ENCODE measurements at places on chromosomes 16 and 17.
A peak's percentile ranks its signal among the peaks of the same experiment; 100 is the strongest.

GRCh38 chr16:88338111-88338510 is 44.6 kb upstream of the ZNF469 start:
- DNase-seq, result no peak

DNA sequence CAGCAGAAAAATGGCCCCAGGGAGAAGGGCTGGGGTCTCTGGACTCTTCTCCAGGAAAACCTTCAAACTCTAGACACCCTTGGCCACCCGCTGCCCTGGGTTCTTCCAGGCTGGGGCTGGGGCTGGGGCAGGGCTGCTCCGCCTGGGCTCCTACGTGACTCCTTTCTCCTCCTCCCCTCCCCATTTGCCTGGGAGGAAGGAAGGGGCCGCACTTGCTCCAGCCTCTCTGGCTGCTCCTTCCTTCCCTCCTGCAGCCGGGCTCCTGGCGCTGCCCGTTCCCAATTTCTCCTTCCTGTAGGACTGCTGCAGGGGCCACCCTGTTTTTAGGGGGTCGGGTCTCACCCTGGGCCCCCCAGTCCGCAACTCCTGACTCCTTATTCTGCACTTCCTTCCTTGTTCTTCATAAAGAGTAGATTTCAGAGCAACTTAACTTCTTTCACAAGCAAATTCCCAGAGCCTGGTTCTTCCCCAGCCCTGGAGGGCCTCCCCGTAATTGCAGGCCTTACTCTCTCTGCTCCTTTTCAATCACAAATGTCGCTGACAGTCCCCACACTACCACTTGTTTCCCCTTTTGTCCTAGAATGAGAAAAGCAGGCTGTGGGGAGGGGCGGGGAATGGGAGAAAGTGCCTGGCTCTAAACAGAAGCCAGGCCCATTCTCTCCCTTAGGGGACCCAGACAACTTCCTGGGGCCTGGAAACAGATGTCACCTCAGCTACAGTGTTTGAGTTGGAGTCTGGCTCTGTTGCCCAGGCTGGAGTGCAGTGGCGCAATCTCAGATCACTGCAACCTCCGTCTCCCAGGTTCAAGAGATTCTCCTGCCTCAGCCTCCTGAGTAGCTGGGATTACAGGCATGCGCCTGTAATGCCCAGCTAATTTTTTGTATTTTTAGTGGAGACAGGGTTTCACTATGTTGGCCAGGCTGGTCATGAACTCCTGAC is 137.8 kb downstream of the ENGASE start:
- DNase-seq, result no peak

- DNase-seq, result peak; percentile 56
Measured at GRCh38 chr16:86219655-86220445, 290.5 kb upstream of the FOXF1 start.

DNA sequence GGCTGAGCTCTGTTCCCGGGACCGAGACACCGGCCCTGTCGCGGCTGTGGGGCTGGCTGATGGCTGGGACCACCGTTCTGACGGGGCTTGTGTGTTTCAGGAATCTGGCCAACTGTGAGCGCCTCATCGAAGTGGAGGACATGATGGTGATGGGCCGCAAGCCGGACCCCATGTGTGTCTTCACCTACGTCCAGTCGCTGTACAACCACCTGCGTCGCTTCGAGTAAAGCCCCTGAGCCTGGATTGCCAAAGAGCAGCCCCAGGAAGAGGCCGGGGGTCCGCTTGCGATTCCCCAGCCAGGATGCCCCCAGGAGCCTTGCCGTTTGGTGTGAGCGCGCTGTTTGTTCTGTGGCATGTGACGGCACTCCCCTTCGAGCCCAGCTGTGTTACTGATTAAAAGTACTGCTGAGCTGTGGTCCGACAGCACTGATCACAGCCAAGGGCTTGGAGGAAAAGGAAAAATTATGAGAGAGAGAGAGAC is 23.0 kb downstream of the SMTNL2 start:
- DNase-seq, result no peak

- DNase-seq, result no peak
Measured at GRCh38 chr16:13351601-13352217, 450.3 kb downstream of the SHISA9 start.

DNA sequence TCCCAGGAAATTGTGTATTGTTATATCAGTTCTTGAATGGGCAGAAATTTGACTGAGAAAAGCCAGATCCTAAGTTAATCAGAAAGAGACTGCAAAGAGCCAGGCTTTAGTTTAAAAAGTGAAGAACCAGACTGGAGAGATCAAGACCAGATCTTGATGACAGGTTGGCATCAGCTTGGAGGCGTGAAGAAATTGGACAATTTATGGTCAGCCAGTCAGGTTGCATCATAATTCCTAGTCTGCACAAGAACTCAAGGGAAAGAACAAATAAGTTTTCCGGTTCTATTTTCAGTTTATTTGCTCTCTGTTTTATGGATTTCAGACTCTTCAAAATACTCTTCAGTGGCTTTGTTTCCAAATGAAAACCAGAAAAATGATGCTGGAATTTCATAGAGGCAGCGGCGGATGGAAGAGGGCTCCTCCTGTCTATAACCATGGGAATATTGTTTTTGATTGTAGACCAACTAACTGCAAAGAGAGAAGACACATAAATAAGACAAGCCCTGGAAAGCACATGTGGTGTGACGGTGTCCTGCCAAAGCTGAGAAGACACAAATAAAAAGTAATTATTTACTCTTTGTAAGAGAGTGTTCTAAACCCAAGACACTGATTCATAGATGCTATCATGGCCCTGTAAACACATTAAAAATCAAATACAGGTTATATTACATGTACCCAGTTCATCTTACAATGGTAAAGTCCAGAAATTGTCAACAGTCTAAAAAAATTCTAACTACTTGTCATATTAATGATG is 91.7 kb downstream of the PCTP start:
- no peak for DNase-seq

DNA sequence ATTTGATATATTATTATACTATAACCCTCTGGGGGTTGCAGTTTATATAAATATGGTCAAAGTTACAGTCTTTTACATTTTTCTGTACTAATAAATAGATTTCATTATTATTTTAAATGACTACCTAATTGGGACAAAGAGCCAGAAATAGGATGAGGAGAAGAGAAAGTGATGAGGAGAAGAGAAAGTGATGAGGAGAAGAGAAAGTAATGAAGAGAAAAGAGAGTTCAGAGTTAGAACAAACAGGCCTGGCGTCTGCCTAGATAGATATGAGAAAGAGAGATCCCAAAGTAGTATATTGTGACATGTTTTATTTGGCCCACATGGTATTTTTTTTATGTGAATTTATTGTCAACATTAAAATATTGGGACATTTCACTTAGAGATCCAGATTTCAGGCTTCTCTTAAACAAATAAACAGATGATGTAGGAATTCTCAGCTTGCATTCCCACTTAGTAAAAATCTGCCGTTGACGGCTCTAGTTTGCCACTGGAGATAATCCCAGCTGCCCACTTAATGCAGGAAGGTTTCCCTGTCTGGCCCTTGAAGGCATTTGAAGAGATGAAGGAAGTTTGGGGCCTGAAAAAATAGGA is 210.7 kb downstream of the STX8 start:
- peak; percentile 23 for DNase-seq

Data from EL (cell line).